ENCODE measurements at places on chromosomes 6 and 20.

DNA sequence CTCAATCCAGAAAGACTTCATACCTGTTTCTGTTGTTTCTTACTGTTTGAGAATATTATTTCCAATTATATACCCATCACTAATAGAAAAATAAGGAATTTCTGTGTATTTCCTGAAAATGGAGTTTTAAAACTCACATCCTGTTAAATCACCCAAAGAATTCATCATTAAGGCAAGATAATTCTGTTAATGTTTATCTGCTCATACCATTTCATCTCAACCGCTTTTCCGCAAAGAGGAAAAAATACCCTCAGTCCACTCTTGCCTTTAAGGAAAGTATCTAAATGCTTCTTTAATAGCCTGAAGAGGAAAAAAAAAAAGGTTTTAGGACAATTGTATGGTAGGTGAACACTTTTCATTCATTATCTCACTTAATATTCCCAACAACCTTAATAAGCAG, 7.3 kb downstream of the TPMT start:
- no peak for DNase-seq

DNA sequence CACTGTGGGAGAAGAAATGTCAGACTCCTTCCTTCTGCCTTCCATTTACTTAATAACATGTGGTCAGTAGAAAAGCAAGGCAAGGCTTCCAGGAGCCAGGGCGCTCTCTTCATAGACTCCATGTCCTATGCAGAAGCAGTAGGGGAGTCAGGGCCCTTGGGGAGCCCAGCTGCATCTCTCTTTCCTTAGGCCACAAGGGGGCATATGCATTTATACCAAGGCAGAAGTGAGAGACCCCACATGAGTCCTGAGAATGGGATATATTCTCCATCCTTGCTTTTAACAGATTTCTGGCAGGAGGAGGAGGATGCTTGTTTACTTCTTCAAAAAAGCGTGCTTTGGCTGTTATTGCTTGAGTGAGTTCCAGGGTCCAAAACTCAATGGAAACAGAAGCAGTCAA, 198.5 kb downstream of the HIVEP2 start:
- peak; percentile 23 for DNase-seq

GRCh38 chr6:43943099-43943766, 173.2 kb downstream of the VEGFA start:
- DNase-seq = no peak

DNA sequence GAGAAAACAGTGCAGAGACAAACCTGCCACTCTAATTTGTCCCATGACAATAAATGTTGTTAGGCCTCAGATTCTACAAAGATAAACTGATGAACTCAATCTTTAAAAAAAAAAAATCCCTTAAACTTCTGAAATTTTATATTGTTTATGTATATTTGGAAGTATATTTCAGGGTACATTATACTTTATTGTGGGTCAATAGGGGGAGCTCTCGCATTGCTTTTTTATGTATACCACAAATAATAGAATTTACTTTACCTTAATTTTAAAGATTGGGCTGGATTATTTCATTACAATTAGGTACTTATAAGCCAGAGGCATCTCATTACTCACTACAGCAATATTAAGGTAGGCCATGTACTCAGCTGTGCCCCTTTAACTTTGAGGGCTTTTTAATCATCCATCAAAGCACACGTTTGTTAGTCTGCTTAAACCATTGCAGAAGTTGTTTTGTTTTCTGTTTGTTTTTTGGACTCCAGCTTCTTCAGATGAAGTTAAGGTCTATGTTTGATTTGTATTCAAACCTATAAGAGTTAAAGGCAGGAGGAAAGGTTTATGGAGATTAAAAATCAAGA, 56.3 kb upstream of the EYA4 start:
- DNase-seq = no peak

DNA sequence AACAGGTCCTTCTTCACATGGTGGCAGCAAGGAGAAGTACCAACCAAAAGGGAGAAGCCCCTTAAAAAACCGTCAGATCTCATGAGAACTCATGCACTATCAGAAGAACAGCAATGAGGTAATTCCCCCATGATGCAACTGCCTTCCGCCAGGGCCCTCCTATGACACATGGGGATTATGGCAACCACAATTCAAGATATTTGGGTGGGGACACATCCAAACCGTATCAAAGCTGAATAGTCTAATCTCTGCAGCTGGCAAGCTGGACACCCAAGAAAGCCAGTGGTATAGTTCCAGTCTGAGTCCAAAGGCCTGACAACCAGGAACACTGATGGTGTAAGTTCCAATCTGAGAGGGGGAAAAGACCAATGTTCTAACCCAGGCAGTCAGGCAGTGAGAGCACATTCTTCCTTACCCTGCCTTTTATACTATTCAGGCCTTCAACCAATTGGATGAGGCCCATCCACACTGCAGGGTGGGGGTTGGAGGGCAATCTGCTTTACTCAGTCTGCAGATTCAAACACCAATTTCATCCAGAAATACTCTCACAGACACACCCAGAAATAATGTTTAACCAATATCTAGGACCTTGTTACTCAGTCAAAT, 17.9 kb upstream of the CNKSR3 start:
- DNase-seq = no peak

DNA sequence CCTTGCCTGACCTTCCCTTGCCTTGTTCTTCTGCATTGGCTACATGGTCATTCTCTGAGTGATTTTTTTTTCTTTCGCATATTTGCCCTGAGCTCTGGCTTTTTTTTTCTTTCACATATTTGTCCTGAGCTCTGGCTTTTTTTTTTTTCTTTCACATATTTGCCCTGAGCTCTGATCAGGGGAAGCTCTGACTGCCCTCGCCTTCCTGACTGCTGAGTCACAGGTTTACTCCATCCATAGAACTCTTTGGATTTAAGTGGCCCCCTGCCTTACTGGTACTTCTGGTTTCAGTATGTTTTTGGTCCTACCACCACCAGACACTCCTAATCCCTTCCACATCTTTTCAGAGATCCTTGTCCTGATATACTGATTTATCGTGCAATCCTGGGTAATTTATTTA, 201.1 kb downstream of the OGFRL1 start:
- no peak for DNase-seq

DNA sequence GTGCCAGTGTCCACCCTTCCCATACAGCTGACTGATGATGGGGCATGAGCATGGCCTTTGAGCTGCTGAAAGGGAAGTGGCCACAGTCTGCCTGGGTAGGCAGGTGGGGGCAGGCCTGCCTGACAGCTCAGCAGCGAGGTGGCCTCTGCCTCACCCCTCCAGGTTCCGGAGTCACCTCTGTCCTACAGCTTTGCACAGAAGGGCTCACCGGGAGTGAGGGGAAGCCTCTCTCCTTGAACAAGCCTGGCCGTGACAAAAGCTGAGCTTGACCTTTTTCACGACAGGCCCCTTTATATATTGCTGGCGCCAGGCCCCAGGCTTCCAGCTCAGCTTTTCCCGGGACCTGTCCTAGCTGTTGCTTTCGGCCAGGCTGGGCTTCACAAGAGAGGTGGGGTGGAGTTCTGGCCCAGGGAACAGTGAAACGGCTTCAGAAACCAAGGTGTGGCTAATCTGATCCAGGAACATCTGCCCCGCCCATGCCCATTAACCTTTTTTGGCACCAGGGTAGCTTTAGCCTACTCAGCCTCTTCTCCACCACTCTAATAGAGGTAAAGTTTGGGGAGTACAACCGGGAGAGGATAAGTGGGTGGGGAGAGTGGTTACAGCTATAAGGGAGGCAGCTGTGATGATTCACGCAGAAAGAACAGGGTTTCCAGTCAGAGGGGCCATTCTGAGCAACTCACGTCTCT, 42.9 kb downstream of the C6orf132 start:
- DNase-seq = no peak

DNA sequence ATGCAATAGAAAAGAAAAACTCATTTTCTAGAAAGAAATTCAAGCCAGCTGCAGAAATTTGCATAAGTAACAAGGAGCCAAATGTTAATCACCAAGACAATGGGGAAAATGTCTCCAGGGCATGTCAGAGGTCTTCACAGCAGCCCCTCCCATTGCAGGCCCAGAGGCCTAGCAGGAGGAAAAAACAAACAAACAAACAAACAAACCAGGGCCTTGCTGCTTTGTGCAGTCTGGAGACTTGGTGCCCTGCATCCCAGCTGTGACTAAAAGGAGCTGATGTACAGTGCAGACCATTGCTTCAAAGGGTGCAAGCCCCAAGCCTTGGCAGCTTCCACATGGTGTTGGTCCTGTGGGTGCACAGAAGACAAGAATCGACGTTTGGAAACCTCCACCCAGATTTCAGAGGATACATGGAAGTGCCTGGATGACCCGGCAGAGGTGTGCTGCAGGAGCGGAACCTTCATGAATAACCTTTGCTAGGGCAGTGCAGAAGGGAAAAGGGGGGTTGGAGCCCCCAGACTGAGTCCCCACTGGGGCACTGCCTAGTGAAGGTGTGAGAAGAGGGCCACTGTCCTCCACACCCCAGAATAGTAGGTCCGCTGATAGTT, 110.9 kb upstream of the AKAP12 start:
- no peak for DNase-seq

DNA sequence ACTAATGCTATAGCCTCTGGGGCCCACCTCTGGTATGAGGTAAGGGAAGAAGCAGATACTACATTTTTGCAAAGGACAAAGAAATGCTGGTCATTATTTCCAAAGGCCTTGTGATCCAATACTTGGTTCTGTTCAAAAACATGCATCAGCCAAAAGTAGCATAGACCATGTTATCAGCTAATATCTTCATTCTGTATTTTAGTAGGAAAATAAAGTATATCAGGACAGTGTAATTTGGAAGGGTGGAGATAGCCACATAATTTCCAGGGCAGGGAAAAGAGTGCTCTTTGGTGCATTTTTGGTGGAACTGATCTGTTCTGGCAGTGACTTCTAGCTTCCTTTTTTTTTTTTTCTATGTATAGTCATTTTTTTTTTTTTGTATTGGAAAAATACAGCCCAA, 258.0 kb upstream of the SOX4 start:
- no peak for DNase-seq

- DNase-seq = no peak
Measured at GRCh38 chr20:8421981-8422380, 289.9 kb downstream of the PLCB1 start.

GRCh38 chr6:38584731-38585130, 55.0 kb downstream of the BTBD9 start:
- no peak for DNase-seq

GRCh38 chr6:135875446-135875845, 23.9 kb downstream of the PDE7B start:
- no peak for DNase-seq

- DNase-seq = no peak
Measured at GRCh38 chr20:21344206-21344900, 41.2 kb downstream of the XRN2 start.

GRCh38 chr6:116866281-116866871, 10.7 kb upstream of the RFX6 start:
- no peak for DNase-seq

DNA sequence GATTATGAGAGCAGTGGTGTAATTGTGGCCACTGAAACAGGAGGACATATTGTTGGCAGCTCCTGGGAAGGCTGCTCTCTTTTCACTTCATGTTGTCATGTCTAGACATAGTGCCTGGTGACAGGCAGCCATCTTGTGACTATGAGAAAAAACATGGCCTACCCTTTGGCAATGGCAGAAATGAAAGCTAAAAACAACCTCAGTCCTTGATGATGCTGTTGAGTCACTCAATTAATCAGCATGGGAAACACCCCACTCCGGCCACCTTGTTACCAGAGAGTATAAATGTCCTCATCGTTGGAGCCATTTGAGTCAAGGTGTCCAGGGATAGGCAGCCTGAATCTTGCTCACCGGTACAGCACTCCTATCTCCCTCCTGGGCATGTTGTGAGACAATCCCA, 31.2 kb upstream of the HMGA1 start:
- DNase-seq = no peak

GRCh38 chr6:43795421-43795820, 25.4 kb downstream of the VEGFA start:
- DNase-seq = no peak

DNA sequence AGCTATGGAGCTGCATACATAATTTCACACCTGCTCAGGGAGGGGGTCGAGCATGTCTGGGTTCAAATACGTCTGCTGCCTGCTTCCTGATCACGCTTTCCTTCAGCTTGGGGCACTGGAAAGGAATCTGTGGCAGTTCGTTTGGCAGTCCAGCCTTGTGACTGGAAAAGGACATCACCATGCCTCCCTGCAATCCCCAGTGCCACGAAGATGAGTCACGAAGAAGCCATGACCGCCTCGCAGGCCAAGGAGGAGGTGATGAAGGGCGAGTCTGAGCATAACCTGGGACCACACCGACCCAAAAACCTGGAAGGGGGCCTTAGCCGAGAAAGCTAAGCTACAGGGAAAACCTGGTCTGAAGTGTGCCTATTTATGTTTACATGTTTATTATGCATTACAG, 13.1 kb downstream of the JAG1 start:
- no peak for DNase-seq

GRCh38 chr6:147961481-147962141, 381.0 kb upstream of the SASH1 start:
- no peak for DNase-seq

DNA sequence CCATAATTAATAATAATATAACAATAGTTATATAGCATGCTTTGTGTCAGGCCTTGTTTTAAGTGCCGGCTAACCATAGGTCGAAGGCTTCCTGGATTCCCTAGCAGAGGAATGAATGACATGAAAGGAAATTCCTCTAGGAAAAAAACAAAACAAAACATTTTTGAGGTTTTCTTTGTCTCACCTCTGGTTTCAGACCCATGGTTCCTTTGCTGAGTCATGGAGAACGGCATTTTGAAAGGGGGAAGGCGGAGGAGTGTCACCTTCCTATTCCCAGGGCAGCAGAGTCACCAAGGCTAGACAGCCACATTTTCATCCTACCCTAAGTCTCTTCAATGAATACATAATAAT, 25.3 kb upstream of the CCND3 start:
- DNase-seq = no peak

GRCh38 chr20:40291493-40292135, 397.4 kb downstream of the MAFB start:
- no peak for DNase-seq

- no peak for DNase-seq
Measured at GRCh38 chr6:18477301-18477941, 90.3 kb downstream of the RNF144B start.

DNA sequence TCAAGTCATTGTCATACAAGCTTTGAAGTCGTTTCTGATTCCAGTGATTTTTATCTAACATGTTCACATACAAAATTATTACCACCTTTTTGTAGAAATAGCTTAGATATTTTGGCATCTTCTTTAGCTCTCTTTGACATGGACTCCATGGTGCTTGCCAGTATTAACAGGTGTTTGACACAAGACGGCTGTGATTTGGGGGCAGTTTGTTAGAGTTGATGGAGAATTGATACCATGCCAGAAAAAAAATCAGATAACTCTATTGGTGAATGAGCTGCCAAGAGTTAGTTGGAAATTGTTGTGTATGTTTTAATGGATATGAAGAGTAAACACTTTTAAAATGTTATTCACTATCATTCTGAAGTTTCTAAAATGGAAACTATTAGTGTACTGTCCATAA, 146.6 kb upstream of the LAMP5 start:
- DNase-seq = no peak

DNA sequence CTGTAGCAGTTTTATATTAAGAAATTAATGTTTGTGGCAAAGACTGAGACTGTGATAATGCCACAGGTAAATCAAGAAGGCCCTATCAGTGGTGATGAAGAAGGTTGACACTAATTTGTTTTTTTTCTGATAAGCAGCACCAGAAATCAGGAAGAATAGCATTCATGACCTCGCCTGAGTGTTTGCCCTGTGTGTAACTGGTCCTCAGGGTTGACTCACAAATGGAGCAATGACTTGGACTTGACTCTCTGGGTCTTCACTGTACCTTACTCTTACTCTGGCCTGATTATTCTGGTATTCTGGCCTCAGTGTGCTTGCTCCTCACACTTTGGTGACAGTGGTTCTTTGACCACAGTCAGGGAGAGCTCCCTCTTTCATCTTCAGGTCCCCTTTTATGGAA, 243.9 kb downstream of the HAO1 start:
- DNase-seq = no peak

- DNase-seq = no peak
Measured at GRCh38 chr6:56050530-56051201, 175.3 kb upstream of the BMP5 start.
